ENCODE measurements at places on chromosomes 5 and 9. TPM values are rescaled to one million over a fixed set of nuclear protein-coding genes. Genes with fewer than 3 reads are reported as not detected.

DNA sequence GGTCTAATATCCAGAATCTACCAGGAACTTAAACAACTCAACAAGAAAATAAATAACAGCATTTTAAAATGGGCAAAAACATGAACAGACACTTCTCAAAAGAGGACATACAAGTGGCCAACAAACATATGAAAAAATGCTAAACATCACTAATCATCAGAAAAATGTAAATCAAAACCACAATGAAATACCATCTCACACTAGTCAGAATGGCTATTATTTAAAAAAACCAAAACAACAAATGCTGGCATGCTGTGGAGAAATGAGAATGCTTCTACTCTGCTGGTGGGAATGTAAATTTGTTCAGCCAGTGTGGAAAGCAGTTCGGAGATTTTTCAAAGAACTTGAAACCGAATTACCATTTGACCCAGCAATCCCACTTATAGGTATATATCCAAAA is 63.1 kb downstream of the ADAMTS6 start:
- no peaks in the 10 kb centered on the region for H3K36me3 ChIP-seq
- H3K27ac ChIP-seq = no peak overlapping the region
- H3K4me1 ChIP-seq = no peaks in the 10 kb centered on the region
- H3K27me3 ChIP-seq = no peaks in the 10 kb centered on the region
- no peak for DNase-seq

- H3K36me3 ChIP-seq = peaks cover 40% of the 10 kb centered on the region
- H3K4me1 ChIP-seq = no peaks in the 10 kb centered on the region
- H3K27me3 ChIP-seq = no peaks in the 10 kb centered on the region
- DNase-seq = no peak
- H3K27ac ChIP-seq = no peak overlapping the region
- no peak overlapping the region for H3K4me3 ChIP-seq
Measured at GRCh38 chr9:98108531-98109031, 10.4 kb downstream of the TRIM14 start.

- H3K27me3 ChIP-seq = 0 out of 3 replicates have a peak, but pooled peaks cover 5% of the 10 kb centered on the region
- H3K4me3 ChIP-seq = no peak overlapping the region
- H3K36me3 ChIP-seq = no peaks in the 10 kb centered on the region
- DNase-seq = no peak
- H3K4me1 ChIP-seq = peaks cover 32% of the 10 kb centered on the region
- no peak overlapping the region for H3K27ac ChIP-seq
Measured at GRCh38 chr9:104960662-104961061, 32.7 kb upstream of the ABCA1 start.

GRCh38 chr5:38536968-38537367 is 19.5 kb downstream of the LIFR start:
- DNase-seq = no peak
- no peaks in the 10 kb centered on the region for H3K27me3 ChIP-seq
- H3K36me3 ChIP-seq = no peaks in the 10 kb centered on the region
- H3K4me3 ChIP-seq = no peak overlapping the region
- peaks cover 87% of the 10 kb centered on the region for H3K4me1 ChIP-seq

GRCh38 chr5:125530833-125531615 is 784.6 kb upstream of the ZNF608 start:
- no peaks in the 10 kb centered on the region for H3K27me3 ChIP-seq
- H3K36me3 ChIP-seq = no peaks in the 10 kb centered on the region
- H3K4me3 ChIP-seq = no peak overlapping the region
- no peak for DNase-seq
- no peak overlapping the region for H3K27ac ChIP-seq
- H3K4me1 ChIP-seq = no peaks in the 10 kb centered on the region

Gene SGCD
- total RNA-seq = not detected

GRCh38 chr9:131912671-131913070 is 167.0 kb downstream of the MED27 start:
- no peak for DNase-seq
- no peak overlapping the region for H3K27ac ChIP-seq
- H3K4me1 ChIP-seq = no peaks in the 10 kb centered on the region

DNA sequence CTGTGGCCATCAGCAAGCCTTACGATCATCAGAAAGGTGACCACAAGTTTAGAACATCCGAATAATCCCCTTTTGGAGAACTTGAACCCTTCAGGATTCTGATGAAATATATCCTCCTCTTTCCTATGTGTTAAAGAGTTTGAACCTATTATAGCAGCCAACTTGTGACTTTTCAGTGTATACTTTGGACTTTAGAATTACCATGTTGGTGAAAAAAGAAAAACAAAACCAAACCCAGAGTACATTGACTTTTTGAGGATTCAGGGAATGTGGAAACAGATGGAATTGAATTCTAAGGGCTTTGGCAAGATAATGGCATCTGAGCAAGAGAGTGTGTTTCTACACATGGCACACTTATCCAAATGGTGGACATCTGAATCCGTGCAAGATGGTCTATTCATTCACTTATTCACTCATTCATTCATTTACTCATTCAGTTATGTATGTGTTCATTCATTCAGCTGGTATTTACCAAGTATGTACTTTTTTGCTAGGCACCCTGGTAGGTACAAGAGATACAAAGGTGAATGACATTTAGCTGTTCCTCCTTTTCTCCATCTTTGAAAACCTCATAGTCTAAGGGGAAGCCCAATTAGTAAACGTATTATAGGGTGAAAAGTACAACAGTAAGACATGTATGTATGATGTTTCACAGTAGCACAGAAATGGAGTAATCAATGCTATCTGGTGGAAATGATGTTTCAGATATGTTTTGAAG is 91.8 kb downstream of the PRDM6 start:
- no peak for DNase-seq
- H3K4me3 ChIP-seq = no peak overlapping the region
- H3K36me3 ChIP-seq = no peaks in the 10 kb centered on the region

- DNase-seq = no peak
- H3K36me3 ChIP-seq = no peaks in the 10 kb centered on the region
- H3K4me1 ChIP-seq = no peaks in the 10 kb centered on the region
- no peak overlapping the region for H3K4me3 ChIP-seq
Measured at GRCh38 chr9:132062806-132063205, 16.9 kb downstream of the MED27 start.

- DNase-seq = no peak
- H3K27me3 ChIP-seq = no peaks in the 10 kb centered on the region
- no peak overlapping the region for H3K27ac ChIP-seq
- H3K36me3 ChIP-seq = no peaks in the 10 kb centered on the region
Measured at GRCh38 chr5:144236499-144236898, 65.8 kb downstream of the KCTD16 start.
